Activated CD4-positive, alpha-beta T cell treated with anti-CD3 and anti-CD28 coated beads, Interleukin-2, Interleukin-4, amounts not matched to agents 100 ng/mL and 50 ng/mL, durations not matched to agents 16 hours and 8 hours (primary cell): ENCODE measurements at places on chromosomes 12 and 14.

GRCh38 chr14:99561864-99562263, 42.1 kb downstream of the CCDC85C start:
- no peak for DNase-seq

DNA sequence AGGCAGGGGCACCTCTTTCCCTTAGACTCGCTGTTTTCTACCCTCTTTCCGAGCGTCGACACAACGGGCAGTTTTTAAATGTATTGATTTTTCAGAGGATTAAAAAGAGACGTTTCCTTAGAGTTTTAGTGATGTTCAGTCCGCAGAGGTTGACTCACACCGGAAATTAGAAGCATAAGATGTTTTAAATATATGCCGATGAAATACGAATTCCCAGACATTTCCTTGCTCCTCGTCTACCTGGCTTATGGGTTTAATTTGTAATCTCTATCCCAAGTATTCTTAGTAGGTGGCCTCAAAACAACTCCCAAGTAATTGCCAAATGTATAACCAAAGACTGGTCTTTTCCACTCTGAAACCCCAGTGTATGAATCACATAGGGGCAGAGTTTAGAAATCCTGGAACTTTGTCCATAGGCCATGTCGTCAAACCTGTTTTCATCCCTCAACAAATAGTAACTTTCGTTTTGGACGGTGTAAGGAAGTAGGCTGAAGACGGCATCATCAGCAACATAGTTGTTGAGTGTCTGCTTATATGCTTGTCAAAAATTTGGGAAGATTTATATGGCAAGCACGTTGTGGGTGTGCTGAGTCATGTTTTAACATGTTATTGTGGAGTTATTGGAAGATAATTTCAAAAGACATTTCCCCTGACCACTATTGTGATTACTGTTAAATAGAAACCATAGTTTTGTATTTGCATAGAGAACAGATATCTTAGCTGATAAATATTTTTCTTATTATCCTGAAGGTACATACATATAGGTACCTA, 824 bp downstream of the TBK1 start:
- peak; percentile 15 for DNase-seq

DNA sequence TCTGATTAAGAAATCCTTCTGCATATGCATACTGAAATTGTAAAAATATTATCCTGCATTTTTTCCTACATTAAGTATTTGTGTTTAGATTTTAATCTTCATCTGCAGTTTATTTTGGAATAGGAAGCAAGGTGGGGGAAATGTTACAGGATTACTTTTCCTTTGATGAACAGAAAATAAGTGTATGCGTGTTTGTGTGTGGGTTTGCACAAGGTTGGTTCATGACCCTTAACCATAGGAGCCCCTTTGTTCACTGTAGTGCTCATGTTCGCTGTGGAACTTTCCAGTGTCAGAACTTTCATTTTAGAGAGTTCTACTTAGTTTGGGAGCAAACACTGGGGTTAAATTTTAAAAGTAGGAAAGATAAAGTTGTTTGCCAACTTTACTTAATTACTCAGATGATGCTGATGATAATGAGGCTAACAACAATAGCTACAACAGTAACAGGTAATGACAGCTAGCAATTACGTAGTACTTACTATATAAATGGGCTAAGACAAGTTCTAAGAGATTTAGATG, 6.4 kb upstream of the A2M start:
- DNase-seq: no peak

- no peak for DNase-seq
These were observed 23.3 kb upstream of the MYF6 start for GRCh38 chr12:80684077-80684495.

DNA sequence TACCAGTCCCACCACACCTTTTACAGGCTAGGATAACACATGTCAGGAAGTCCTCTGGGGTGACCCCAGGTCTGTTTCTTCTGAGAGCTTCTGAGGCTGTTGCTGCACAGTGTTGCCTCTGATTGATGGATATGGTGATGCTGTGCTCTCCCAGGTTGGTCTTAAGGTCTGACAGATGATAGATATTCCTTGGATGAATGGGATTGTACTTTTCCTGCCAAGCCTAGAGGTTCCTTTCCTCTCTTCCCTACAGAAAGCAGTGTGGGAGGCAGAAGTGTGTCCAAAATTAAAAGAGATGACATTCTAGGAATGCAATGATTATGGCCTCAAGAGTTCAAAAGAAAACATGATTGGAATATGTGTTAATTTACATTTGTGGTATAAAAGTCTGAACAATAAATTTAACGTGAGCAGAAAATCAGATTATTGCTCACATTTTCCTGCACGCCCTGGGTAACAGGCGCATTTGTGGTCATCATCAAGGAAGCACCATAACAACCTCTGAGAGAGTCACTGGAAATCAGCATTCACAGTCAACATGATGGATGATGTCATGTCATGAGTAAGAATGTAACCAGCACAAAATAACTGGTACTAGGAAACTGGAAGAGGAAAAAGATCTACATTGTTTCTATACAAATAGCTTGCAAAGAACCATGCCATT, 73.7 kb downstream of the BBS10 start:
- DNase-seq: peak; percentile 75

DNA sequence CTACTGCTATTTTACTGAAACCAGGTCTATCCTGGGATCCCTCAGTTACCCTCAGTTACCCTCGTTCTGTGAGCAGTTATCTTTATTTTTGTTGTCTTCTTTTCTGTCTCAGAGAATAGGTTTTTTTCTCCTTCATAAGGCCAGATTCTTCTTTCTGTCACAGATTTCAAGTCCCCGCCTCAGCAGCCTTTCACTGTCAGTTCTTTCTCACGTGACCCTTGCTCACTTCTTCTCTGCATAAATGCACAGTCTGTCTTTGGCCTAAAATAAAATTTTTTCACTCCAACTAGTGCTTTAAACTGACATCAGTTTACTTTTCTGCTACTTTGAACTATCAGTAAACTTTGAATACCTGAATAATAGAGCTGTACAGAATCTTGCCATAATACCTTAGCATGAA, 299.7 kb downstream of the ERC1 start:
- DNase-seq: no peak

- DNase-seq: no peak
These were observed 15.3 kb downstream of the KRT2 start for GRCh38 chr12:52636592-52637258.

- DNase-seq: no peak
These were observed 342.5 kb downstream of the MDGA2 start for GRCh38 chr14:47332939-47333338.

- no peak for DNase-seq
These were observed 11.8 kb upstream of the SYNE2 start for GRCh38 chr14:63840981-63841380.

DNA sequence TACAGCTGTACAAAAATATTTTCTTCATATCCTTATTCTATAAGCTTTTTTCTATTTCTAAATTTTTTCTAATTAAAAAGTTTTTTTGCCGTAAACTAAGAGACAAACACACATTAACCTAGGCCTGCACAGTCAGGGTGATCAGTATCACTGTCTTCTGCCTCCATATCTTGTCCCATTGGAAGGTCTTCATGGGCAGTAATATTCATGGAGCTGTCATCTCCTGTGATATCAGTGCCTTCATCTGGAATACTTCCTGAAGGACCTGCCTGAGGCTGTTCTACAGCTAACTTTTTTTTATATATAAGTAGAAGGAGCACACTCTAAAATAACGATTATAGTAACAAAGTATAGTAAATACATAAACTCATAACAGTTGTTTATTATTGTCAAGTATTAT, 17.8 kb downstream of the USP15 start:
- no peak for DNase-seq

- DNase-seq: no peak
These were observed 259.2 kb downstream of the EMP1 start for GRCh38 chr12:13455778-13456144.

GRCh38 chr12:53225635-53226424, 6.2 kb downstream of the RARG start:
- DNase-seq: no peak

GRCh38 chr14:77006132-77006531, 22.4 kb downstream of the IRF2BPL start:
- DNase-seq: no peak

GRCh38 chr14:69048456-69048855, 69.4 kb upstream of the ACTN1 start:
- DNase-seq: no peak

DNA sequence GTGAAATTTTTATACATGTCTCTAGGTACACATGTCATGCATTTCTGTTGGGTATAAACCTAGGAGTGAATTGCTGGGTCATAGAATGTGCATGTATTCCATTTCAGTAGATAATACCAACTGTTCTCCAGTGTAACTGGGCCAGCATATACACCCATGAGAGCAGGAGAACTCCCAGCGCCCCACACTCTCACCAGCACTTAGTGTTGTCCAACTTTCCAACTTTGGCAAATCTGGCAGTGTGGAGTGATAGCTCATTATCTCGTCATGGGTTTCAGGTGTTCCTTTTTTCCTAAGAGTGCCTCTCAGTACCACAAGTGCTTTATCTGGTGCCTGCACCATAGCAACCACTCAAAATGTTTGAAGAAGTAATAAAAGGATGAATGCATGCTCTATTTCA, 40.1 kb downstream of the NGB start:
- DNase-seq: no peak

DNA sequence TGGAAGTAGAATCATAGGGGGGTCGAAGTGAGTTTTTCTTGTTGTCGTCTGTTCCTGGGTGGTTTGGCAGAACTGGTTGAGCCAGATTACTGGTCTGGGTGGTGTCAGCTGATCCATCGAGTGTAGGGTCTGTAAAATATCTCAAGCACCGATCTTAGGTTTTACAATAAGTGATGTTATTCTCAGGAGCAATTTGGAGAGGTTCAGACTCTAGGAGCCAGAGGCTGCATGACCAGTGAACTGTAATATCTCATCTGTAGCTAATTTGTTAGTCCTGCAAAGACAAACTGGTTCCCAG, 9.7 kb upstream of the SERPINA1 start:
- DNase-seq: no peak

DNA sequence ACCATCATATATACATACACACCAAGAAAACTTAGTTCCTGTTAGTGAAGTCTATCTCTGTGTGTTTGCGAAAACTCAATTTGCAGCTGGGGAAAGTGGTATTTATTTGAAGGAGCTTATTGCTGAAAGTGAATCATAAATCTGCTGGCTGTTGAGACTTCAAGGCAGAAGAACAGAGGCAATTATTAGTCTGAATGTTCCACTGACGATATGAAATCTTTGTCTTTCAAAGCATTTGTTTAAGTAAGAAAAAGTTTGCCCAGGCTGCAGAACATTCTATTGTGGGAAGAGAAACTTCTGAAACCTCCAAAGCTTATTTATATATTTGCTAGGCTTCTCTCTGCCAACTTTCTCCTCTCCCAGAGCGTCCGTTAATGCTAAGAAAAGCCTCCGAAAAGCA, 255.7 kb upstream of the TMPO start:
- DNase-seq: no peak

GRCh38 chr12:87943023-87943422, 86.2 kb downstream of the C12orf50 start:
- no peak for DNase-seq

GRCh38 chr12:46430340-46430948, 57.9 kb upstream of the SLC38A2 start:
- DNase-seq: peak; percentile 58

DNA sequence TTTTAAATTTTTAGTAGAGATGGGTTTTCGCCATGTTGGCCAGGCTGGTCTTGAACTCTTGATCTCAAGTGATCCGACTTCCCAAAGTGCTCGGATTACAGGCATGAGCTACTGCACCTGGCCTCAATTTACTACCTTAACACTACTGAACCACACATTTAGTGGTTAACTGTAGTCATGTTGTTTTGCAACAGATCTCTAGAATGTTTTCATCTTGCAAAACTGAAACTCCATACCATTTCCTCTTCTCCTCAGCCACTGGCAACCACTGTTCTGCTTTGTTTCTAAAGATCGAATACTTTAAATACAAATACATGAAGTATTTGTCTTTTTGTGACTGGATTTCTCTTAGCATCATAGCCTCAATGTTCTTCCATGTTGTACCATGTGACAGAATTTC, 15.4 kb upstream of the SMCO2 start:
- DNase-seq: peak; percentile 28

DNA sequence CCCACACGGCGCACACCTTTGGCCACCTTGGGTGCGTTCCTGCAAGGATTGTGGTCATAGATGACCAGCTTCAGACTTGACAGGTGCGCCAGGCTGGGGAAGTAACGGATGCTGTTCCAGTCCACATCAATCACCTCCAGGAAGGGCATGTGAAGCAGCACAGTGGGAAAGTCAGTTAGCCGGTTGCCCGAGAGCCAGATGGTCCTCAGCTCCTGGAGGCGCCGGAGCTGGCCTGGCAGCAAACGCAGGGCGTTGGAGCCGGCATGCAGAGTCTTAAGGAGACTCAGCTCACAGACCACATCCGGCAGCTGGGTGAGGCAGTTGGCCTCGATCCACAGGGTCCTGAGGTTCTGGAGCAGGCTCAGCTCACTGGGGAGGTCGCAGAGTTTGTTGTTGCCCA, 581 bp downstream of the LRRC10 start:
- no peak for DNase-seq

GRCh38 chr12:75970310-75970709, 61.3 kb downstream of the PHLDA1 start:
- DNase-seq: no peak

GRCh38 chr14:73903028-73903427, 16.4 kb downstream of the ZNF410 start:
- DNase-seq: no peak
